CD4-positive, alpha-beta T cell treated with Interleukin-17A for 4 hours (primary cell): ENCODE measurements at places on chromosomes 11 and 22.

DNA sequence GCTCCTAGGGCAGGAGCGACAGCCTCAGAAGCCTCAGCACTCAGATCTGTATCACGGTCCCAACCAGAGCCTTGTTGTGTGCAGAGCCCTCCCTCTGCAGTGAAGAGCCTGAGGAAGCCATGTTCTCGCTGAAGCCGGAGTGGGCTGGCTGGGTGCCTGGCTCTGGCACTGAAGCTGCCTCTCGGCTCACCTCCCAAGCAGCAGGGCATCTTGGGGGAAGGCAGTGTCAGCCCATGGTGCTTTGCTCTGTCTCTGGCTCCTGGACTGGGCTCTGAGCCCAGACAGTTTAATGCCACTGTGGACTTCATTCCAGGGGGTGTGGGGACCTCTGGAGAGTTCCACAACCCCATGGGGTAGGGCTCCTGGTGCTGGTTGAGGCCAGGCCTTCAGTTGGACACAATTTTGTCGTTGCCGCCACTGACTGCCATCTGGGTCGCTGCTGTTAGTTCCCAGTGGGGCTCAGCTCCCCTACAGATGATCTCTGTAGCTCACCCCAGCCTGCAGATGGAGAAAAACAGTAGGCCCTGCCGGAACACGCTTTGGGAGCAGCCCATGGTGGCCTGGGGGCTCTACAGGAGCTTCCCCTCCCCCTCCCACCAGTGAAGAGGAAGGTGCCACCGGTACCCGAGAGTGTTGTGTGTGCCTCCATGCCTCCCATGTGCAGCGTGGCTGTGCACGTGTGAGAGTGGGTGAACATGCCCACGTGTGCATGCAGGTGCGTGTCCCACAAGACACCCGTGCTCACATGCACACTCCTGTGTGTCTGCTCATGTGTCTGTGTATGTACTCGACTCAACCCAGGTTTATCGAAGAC is 86.5 kb upstream of the B3GAT1 start:
- no peak for DNase-seq

- no peak for DNase-seq
These were observed 33.6 kb upstream of the MMP7 start for GRCh38 chr11:102564110-102564509.

DNA sequence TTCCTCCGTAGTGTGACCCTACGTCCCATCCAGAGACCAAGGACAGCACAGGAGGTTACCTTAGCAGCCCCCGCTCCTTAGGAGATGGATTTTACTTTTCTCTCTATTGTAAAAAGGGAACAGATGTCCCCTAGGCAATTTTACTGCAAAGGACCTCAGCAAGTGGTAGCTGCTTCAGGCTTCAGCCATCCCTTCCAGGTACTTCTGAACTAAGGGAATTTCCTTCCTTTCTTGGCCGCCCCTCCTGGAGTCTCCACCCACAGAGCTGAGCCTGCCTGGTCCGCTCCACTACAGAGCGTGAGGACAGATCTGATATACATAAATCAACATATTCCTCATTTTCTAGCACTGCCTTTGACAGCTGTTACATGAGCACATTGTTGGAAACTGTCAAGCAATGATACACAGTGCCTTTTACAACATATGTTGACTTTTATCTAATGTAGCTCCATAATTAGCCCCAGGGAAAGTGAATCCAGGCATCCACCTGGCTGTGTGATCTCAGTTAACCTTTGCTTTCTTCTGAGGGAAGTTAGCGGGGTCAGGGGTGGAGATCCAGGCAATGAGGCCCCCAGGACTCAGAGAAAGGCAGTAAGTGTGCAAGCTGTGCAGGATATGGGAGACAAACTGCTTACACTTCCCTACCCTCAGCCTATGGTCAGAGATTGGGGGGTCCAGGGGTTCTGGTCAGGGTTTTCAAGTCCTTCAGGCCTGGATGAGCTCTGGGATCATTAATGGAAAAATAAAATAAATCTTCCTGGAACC is 51.9 kb downstream of the SPATA19 start:
- DNase-seq: no peak

DNA sequence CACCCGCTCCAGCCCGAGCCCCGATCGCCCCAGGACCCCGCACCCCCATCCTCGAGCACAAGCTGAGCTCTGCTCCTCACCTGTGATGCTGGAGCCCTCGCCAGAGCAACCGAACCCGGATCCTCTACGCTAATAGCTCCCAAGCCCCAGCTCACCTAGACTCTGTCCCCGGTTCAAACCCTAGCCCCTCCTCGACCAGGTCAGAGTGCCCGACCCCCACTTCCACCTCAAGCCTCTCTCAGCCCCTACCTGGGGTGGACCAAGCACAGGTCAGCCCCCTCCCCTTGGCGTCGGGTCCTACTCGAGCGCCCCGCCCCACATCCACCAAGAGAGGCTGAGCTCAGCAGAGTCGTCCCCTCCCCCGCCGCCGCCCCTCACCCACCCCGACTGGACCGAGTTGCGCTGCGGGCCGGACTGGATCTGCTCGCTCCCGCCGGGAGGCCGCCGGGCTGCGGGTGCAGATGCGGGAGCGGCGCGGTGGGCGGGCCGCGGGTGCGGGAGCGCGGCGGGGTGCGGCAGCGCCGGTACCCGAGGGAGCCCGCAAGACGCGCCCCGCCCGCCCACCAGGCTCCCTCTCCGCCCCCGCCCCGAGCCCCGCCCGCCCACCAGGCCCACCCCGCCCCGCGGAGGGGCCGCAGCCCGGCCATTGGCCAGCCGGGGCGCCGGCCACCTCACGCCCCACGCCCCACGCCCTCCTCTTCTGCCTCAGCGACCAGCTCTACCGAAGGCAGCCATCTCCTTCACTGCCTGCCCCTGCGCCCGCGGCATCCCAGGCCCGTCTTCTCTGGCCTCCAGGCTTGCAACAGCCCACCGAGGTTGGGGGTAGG is 577 bp upstream of the DKK3 start:
- DNase-seq: no peak

- DNase-seq: no peak
These were observed 28.5 kb downstream of the BTBD10 start for GRCh38 chr11:13434247-13435205.

GRCh38 chr11:75642402-75643113 is 26.3 kb downstream of the MAP6 start:
- DNase-seq: no peak

DNA sequence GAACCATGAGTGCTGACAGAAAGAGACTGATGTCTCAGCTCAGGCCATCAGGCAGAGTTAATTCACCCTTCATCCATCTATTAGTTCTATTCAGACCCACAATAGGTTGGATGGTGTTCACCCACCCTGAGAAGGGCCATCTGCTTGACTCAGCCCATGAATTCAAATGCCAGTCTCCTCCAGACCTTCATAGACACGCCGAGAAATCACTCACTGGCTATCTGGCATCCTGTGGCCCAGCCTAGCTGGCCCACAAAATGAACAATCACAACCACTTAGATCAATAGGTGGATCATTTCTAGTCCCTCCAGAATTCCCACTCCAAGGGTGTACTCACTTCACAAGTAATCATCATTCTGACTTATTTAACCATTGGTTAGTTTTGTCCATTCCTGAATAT is 58.2 kb downstream of the MYEOV start:
- no peak for DNase-seq

GRCh38 chr22:17120281-17120680 is 879 bp downstream of the TMEM121B start:
- peak; percentile 76 for DNase-seq

- no peak for DNase-seq
These were observed 2.9 kb downstream of the C1QTNF5 start for GRCh38 chr11:119337581-119338317.

GRCh38 chr11:99592266-99592665 is 571.5 kb downstream of the CNTN5 start:
- no peak for DNase-seq

GRCh38 chr11:131370090-131370751 is at the start of gene NTM:
NTM (plus strand) TSS chr11:131370615.
- no peak for DNase-seq

DNA sequence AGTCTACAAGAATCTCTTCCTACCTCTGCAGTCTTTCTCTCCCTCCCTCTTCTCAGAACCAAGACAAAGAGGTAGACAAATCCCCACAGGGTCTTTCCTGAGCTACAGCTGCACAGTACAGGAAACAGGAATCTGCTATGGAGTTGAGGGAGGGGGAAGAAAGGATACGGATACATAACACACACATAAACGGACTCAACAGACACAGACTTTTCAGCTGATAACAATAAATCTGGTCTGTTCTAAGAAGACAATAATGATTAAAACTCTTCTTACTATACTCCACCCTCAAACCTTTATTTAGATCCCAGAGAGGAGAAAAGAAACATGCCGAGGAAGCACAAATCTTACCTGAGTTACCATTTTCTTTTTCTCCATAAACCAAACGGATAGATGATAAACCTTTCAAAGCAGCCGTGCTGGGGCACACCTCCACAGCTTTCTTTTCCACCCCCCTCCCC is 122.2 kb downstream of the APOL5 start:
- no peak for DNase-seq

GRCh38 chr22:19498154-19498865 is 18.6 kb downstream of the CDC45 start:
- no peak for DNase-seq

GRCh38 chr22:27255580-27255979 is 546.0 kb downstream of the MN1 start:
- no peak for DNase-seq

DNA sequence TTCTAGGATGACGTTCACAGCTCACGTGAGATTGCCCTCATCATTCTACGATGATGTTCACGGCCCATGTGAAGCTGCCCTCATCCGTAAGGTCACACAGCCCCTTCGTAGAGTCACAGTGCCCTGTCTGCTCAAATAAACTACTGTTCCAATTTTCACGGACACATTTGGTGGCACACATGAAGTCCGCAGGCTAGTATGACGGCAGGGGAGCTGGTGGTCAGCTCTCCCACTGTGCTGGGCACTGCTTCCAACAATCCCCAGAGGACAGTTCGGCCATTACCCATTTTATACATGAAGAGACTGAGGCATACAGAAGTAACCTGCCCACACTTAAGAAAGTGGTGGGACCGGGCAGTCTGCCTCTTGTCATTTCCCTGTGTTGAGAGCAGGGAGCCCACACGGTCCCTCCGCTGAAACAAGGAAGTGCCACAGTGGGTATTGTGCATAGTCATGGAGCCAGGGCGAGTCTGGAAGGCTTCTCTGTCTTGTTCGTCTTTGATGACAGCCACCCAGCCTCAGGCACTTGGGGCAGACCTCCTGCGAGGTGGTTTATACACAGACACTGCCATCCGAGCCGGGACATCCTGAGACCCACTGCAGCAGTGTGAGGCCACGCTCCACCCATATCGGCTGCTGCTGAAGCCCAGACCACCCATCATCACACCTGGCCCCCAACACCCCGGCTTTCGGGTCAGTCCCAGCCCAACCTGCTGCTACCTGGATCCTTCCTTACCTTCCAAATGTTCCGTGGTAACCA is 114.3 kb downstream of the PHF21B start:
- DNase-seq: no peak

GRCh38 chr22:27624705-27625104 is 176.9 kb downstream of the MN1 start:
- DNase-seq: no peak

GRCh38 chr11:44618561-44619425 is 53.3 kb downstream of the CD82 start:
- DNase-seq: no peak

DNA sequence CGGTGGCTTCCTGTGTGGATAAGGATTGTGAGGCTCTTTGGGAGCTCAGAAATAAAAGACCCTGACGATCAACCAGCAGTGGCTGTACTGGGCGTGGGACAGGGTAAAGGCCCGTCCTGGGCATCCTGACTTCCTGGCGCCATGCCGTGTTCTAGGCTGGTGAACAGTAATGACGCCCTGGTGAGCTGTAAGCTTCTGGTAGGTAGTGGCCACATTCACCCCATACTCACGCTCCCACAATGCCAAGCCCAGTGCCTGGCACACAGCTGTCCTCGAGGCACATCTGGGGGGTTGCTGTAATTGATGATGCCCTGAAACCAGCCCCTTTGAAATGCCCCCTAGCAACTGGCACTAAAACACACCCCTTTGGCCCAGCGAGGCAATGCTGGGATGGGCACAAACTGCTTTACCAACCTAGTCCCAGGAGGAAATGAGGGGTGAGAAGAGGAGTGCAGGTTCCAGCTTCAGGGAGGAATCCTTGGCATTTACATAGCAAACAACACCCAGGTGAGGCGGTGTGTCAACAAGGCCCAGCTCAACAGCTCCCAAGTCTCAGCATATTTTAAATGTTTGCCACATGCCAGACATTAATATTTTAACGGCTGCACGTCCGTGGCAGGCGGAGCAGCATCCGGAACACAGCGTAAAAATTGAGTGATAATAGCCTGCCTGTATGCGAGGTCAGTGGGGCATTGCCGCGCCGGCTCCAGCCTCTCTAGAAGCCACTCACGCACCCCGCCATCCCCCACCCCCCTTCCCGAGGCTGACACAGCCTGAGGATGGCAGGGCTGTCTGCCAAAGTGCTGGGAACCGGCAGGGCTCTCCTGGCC is 79.3 kb downstream of the DSCAML1 start:
- no peak for DNase-seq

DNA sequence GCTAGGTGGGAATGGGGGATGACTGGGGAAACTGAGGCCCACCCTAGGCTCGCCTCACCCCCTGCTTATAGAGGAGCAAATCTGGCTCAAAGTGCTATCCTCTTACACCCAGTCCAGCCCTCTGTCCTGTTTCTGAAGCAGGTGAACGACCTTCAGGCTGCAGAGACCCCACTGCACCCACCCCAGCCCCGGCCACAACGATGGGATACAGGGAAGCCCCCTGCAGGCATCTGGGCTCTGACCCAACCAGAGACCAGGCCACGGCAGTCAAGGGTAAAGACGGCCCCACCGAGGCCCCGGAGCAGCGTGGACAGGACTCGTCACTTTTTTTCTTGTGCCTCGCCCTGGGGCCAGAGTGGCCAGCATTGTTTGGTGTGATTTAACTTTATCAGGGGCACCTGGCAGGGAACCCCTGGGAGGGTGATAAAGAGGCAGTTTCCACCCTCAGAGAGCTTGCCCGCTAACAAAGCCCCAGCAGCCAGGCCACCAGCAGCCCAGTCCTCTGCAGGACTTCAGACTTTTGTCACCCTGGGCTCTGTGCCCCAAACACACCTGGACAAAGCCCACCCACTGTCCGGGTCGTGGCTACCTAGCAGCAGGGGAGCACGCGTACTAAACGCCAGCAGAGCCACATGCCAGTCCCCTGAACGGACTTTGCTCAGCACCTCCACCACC is 612.6 kb downstream of the TBC1D22A start:
- DNase-seq: no peak

GRCh38 chr22:25548866-25549464 is 15.5 kb upstream of the GRK3 start:
- no peak for DNase-seq

GRCh38 chr11:122046846-122047245 is 69.2 kb downstream of the BLID start:
- DNase-seq: no peak

DNA sequence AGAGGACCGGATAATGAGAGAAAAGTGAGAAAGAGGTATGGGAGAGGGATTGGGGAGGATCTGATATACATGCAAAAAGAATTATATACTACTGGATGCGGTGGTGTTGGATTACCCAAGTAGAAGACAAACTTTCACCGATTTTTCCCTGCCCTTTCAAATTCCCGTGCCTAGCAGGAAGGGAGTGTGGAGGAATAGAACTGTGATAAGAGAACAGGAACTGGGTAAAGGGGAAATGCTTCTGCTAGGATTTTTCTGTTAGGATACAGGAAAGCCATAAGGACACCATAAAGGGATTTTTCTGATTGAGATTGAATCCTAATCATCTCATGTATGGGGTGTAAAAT is 480 bp upstream of the MTMR2 start:
- no peak for DNase-seq

- DNase-seq: no peak
These were observed 343.2 kb downstream of the AASDHPPT start for GRCh38 chr11:106420686-106421085.

- no peak for DNase-seq
These were observed 43.6 kb upstream of the FIBIN start for GRCh38 chr11:26950260-26950719.

GRCh38 chr11:26607725-26608506 is 35.9 kb upstream of the MUC15 start:
- DNase-seq: no peak
